Regular cardiac myocyte (primary cell): ENCODE measurements at places on chromosomes 6 and 20. TPM values are rescaled to one million over a fixed set of nuclear protein-coding genes. Genes with fewer than 3 reads are reported as not detected.

The MTFR2 gene
- total RNA-seq = 0.85 and 6.5 TPM in 2 replicates

The ZNF334 gene
- total RNA-seq = 2.5 and 3.1 TPM in 2 replicates

The FUT9 gene
- total RNA-seq = not detected in 2 replicates

The SLC52A3 gene
- not detected in 2 replicates for total RNA-seq

The KDM1B gene
- total RNA-seq = 18.4 and 21.4 TPM in 2 replicates

The ISM1 gene
- not detected in 2 replicates for total RNA-seq

The PTCRA gene
- total RNA-seq = 0.19 TPM in 1 of 2 replicates, not detected in the other

The CYP39A1 gene
- under 0.01 and 1.1 TPM in 2 replicates for total RNA-seq

The FAM83B gene
- 0.19 and 0.28 TPM in 2 replicates for total RNA-seq

The SCUBE3 gene
- 26.5 and 132 TPM in 2 replicates for total RNA-seq
